ENCODE measurements at places on chromosomes 1 and 21.

DNA sequence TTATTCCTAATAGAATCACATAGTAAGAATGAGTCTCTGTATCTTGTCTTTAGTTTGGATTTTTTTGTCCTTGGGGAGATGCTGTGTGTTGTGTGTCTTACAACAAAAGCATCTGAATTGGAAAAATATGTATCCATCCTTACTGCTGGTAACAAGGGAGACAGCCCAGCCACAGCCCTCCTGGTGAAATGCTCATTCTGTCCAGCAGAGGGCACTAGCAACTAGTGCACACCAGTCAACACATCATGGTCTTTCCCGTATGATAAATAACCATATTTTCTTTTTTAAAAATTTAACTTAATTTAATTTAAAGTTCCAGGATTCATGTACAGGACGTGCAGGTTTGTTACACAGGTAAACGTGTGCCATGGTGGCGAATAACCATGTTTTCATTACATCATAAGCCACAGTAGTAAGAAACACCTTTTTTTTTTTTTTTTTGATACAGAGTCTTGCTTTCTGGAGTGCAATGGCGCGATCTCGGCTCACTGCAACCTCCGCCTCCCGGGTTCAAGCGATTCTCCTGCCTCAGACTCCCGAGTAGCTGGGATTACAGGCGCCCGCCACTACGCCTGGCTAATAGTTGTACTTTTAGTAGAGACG, 245.1 kb downstream of the PTBP2 start:
- peak; percentile 27 for DNase-seq

DNA sequence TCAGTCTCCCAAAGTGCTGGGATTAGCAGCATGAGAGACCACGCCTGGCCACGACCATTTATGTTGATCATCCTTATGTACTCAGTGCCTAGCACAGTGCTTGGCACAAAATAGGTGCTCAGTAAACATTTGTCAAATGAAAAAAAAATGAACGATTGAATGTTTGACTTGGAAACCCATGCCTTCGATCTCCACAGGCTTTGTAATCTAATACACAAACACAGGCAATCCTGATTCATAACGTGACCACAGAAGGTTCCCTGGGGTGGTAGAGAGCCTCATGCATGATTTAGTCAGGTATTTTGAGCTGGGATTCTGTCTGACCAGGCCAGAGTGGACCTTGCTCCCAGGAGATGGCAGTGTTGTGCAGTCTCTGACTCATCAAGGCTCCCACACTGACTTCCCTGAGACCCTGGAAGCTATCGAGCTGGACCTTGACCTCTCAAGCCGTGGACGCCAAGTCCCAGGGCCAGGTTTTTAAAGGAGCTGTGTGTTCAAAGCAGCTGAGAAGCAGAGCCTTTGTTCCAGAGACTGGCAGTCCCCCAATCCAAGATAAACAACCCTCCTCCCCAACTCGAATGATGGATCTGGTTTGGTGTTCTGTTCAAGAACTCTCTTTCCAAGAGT, 81.1 kb downstream of the PGM1 start:
- DNase-seq = no peak

GRCh38 chr21:33023574-33024200, 2.0 kb upstream of the OLIG2 start:
- DNase-seq = no peak

DNA sequence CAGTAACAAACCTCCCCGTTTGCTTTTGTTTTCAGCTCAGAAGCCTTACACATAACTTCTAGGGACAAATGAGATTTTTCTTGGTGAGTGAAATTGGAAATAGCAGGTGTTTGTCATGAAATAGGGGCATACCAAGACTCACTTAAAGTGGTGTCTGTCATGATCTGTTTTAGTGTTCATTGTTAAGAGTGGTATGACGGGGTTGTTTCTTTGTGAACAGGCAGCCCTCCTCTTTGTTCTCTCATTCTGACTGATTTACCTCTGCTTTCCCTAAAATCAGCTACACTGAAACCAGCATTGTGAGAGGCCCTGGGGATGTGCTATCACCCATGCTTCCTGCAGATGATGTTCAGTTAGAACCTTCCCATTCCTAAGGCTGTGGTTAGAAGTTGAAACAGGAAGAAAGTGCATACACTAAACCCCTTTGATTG, 2.5 kb upstream of the ERO1B start:
- no peak for DNase-seq

DNA sequence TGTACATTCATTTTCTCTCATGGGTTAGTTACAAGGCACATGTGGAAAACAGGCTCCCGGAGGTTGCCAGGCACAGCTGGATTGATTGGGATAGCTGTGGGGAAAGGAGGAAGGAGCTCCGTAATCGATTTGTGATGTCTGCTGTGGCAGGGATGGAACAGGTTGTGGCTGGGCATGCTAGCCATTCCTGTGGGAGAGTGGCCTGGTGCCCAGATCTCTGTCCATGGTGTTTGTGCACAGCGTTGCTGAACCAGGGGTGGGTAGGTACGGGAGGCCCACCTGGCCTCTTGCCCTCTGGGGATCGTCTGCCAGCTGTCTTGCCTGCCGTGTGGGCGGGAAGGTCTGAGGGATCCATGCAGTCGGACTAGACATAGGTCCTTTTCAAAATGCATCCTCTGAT, 302.8 kb upstream of the VAMP3 start:
- DNase-seq = no peak

DNA sequence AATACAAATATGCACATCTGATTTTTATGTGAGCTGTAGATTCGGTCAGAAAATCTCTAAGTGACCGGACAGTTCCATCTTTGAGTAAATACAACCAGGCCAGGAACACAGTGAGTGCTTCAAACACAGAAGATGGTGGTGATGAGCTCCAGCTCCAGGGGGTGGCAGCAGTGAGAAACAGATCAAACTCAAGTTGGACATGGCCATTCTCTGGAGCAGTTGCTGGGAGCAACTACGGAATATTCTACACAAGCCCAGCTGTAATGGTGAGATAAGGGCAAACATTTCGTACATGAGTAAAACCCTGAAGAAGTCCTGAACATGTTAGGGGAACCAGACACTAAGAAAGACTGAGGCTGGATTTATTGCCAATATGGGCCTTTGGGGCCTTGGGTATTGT, 100.7 kb downstream of the BARHL2 start:
- DNase-seq = no peak

GRCh38 chr1:102896771-102897170, 211.6 kb downstream of the COL11A1 start:
- DNase-seq = no peak

- DNase-seq = no peak
Observed at GRCh38 chr21:45258466-45258865, 29.2 kb downstream of the POFUT2 start.

- DNase-seq = no peak
Observed at GRCh38 chr1:86169625-86170024, 13.1 kb upstream of the COL24A1 start.

- no peak for DNase-seq
Observed at GRCh38 chr1:118636004-118636403, 352.1 kb downstream of the TBX15 start.

- DNase-seq = no peak
Observed at GRCh38 chr1:216293683-216294082, 129.6 kb downstream of the USH2A start.

- peak; percentile 23 for DNase-seq
Observed at GRCh38 chr1:206912445-206913095, 9.2 kb downstream of the FCMR start.

- no peak for DNase-seq
Observed at GRCh38 chr1:44801491-44802305, 1.5 kb downstream of the PLK3 start.

GRCh38 chr1:208154679-208155642, 89.2 kb downstream of the PLXNA2 start:
- no peak for DNase-seq

GRCh38 chr1:41866285-41866684, 52.4 kb downstream of the HIVEP3 start:
- DNase-seq = no peak

DNA sequence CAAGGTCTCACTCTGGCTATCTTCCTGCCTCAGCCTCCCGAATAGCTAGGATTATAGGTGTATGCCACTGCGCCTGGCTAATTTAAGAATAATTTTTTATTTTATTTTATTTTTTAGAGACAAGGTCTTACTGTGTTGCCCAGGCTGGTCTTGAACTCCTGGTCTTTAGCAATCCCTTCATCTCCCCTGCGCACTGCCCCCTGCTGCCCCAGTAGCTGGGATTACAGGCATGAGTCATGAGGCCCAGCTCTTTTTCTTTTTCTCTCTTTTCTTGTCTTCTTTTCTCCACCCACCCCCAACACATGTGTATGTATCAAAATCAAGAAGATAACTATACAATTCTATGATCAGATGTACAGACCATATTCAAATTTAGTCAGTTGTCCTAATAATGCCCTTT, 87.2 kb downstream of the PEX14 start:
- no peak for DNase-seq

GRCh38 chr1:53967409-53968124, 21.4 kb downstream of the LRRC42 start:
- DNase-seq = no peak

GRCh38 chr1:10839188-10839770, 42.8 kb upstream of the CASZ1 start:
- no peak for DNase-seq

GRCh38 chr1:86750530-86750929, 46.2 kb downstream of the SH3GLB1 start:
- no peak for DNase-seq

- DNase-seq = no peak
Observed at GRCh38 chr1:68291688-68292384, 59.5 kb upstream of the WLS start.

GRCh38 chr1:231679109-231679508, 52.5 kb downstream of the DISC1 start:
- no peak for DNase-seq

DNA sequence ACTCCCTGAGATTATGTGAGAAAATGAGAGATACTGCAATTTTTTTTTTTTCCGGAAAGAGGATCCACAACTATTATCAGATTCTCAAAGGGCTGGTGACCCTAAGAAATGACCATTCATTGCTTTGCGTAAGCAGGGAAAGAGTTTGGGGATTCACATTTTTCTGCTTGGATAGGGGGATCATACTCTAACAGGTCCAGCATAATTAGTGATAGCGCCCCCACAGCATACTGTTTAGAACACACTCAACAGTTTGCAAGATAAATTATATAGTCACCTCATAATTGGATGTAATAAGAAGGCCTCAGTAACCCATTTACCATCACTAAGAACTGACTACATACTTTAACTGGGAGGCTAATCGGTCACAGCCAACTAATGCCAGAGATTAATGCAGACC, 1.9 kb downstream of the CCT3 start:
- DNase-seq = no peak

DNA sequence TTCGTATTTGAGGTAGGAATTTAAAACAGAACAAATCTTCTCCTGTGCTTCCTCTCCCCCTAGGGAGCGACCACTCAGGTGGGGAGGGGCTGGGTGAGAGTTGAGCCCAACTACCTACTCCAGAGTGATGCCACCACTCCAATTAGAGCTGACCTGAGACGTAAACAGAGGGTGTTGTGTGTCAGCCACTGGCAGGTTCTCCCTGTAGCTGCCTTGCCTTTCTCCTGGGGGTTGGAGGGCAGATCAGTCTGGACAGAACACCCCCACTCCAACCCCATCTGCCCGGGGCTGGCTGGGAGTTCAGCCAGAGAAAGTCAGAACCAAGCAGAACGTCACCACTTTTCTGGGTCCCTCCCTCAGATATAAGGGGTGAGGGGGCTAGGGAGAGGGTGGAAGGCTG, 2.0 kb downstream of the HPDL start:
- no peak for DNase-seq

- DNase-seq = no peak
Observed at GRCh38 chr1:62687421-62687902, 724 bp downstream of the DOCK7 start.

DNA sequence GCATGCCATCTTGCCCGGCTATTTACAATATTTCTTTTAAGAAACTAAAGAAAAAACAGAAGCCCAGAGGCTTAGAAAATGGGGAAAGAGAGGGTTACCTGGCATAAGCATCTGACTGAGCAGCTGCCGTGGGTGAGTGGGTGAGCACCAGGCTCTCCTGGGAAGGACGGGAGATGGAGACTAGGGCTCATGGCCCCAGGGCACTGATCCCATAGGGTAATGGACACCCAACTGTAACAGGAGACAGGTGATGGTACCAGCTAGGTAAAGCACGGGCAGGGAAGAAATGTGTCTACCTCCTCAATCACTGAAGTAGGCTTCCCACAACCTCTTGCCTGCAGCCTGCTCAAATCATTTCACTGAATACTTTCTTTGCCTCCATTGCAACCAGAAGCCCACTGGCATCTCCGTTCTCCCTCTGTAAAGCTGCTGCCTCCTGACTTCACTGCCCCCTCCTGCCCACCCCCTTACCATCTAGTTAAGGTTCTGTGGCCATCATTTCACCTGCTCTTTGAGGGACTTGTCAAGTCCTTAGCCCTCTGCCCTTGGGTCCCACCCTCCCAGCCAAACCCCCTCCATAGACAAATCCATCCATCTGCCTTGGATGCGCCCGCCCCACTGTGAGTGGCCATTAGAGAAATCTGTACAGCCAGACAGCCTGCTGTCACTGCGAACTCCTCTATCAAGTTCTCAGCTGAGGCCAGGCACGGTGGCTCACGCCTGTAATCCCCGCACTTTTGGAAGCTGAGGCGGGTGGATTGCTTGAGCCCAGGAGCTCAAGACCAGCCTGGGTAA, 6.2 kb downstream of the TMEM125 start:
- no peak for DNase-seq

- DNase-seq = no peak
Observed at GRCh38 chr1:197480446-197480845, 212.4 kb downstream of the CRB1 start.

Data from stimulated activated CD8-positive, alpha-beta memory T cell treated with anti-CD3 and anti-CD28 coated beads, Interleukin-4, amount 100 ng/mL, for 4 hours (primary cell).